RWPE1 (cell line): ENCODE measurements at places on chromosomes 12 and 14.

DNA sequence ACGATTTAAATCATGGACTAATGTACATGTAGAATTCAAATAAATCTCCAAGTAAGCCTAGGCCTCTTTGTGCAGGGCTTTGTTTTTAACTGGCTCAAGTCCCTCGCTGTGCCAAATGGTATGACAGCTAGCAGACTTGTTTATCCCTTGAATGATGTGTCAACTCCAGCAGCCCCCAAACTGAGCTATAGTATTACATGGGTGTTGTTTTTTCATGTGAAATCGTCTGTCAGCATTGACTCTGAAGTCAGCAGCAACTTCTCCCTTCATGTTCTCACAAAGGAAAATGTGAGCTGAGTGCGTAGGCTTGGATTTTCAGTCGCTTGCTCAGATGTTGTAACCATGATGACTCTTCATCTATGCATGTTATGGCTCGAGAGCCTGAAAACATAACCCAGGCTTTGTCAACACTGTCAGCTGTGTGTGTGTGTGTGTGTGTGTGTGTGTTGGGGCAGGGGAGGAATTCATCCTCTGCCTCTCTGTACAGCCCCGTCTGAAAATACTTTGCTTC is 73.3 kb downstream of the PTHLH start:
- DNase-seq: peak; percentile 76

DNA sequence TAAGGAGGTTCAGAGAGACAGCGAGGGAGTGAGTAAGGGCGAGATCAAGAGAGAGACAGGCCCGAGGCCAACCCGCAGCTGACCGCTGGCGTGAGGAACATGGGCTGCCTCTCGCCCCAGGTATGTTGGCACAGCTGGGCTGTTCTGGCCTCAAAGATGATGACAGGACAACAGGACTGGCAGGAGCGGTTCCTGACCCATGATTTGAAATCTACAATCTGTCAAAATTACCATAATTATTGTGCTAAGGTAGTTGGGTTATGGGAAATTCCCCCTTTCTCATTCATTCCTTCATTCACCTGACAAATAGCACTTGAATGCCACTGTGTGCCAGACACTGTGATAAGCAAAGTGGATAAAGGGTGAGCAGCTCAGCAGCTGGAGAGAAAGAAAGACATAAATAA is 5.1 kb upstream of the ENDOU start:
- DNase-seq: no peak

GRCh38 chr14:50040401-50040775 is 76.0 kb downstream of the VCPKMT start:
- peak; percentile 76 for DNase-seq

- DNase-seq: peak; percentile 16
Measured at GRCh38 chr12:119715268-119715620, 47.3 kb downstream of the PRKAB1 start.

GRCh38 chr12:44677724-44678123 is 198.4 kb downstream of the NELL2 start:
- no peak for DNase-seq
